ENCODE measurements at places on chromosomes 5 and 9.

DNA sequence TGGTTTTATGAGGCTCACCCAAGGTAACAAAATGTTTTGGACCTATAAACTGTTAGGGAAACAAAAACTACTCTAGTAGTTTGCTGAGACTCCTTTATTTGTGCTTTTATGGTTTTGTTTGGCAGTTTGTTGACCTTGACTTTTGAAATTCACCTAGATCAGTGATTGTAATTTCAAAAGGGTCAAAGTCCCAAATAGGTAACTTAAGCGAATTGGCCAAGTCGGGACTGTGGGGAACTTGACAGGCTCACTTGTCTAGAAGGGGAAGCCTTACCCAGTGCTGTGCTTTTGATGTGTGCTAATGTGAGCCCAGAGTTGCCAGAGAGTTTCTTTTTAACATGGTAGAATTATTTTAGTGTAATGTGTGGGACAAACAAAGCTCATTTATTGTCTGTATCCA is 87.2 kb upstream of the SGCD start:
- DNase-seq = no peak

- DNase-seq = no peak
Observed at GRCh38 chr9:26463837-26464236, 428.8 kb downstream of the CAAP1 start.

GRCh38 chr5:1163879-1164278 is 37.5 kb upstream of the SLC6A19 start:
- DNase-seq = no peak

- DNase-seq = no peak
Observed at GRCh38 chr5:100311806-100312205, 223.4 kb upstream of the FAM174A start.

DNA sequence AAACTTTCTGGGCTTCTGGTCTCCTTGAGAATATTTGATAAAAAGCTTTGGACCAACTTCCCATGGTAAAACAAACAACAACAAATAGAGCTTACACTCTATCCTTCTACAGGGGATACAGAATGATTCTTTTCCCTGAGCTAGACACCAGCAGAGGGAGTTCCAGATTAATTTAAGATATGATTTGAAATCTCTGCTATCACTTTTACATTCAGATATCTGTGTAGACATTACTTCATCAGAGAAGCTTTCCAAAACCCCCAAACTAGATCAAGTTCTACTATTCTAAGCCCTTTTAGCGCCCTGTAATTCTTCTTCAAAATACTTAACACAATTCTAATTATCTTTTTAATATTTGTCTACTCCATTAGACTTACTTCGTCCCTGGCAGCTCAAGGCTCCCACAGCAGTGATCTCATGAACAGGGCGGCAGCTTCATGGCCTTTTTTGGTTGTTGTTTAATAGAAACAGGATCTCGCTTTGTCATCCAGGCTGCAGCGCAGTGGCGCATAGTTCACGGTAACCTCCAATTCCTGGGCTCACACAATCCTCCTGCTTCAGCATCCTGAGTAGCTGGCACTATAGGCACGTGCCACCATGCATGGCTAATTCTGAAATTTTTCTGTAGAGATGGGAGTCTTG is 955 bp upstream of the GALNT12 start:
- no peak for DNase-seq

DNA sequence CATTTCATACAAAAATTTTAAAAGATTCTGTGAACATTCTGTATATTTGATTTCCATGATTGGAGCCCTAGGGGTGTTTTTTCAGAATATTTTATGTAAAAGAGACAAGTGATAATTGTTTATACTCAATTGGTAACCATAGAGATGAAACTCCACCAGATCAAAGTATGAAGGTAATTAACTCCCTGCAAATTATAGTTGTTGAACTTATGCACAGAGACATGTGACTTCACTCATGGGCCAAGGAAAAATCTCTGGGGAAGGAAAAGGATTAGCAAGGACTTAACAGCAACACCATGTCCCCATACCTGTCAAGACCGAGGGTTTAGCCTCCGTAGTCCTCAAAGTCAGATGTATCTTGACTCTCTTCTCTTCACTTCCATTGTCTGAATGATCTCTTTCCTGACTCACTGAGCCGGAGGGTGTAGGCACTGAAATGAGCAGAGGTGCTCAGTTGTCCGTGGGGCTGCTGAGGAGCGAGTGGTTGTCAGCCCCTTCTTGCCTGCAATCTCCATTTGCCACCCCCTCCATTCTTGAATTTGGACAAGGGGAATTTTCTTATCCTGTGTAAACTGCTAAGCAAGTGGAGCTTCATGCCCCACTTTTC is 17.5 kb upstream of the CXCL14 start:
- DNase-seq = no peak

GRCh38 chr5:53114988-53115387 is 5.4 kb upstream of the MOCS2 start:
- DNase-seq = no peak

DNA sequence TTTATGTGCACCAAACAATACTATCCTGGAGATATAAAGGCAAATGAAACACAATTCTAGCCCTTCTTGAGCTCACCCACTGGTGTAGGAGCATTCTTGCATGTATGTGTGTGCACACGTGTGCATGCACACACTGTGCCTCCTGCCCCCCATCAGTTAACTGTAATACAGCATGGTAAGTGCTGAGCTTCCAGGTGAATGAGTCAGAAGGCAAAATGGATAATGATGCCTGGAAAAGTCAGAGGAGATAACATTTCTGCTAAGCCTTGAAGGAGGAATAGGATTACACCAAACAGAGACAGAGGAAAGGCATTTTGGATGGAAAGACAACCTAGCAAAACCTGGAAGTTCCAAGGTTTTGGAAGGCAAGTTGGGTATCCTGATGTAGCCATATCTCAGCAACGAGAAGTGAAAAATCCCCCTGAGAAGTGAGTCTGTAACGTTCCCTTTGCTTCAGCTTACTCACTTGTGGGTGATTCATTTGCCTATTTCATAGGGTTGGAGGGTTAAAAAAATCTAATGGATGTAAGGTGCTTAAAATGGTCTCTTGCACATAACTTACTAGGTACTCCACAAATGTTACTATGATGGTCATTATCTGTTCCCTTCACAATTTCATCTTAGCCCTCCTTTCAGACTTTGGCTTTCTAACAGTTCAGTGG is 101.4 kb upstream of the STC2 start:
- no peak for DNase-seq

DNA sequence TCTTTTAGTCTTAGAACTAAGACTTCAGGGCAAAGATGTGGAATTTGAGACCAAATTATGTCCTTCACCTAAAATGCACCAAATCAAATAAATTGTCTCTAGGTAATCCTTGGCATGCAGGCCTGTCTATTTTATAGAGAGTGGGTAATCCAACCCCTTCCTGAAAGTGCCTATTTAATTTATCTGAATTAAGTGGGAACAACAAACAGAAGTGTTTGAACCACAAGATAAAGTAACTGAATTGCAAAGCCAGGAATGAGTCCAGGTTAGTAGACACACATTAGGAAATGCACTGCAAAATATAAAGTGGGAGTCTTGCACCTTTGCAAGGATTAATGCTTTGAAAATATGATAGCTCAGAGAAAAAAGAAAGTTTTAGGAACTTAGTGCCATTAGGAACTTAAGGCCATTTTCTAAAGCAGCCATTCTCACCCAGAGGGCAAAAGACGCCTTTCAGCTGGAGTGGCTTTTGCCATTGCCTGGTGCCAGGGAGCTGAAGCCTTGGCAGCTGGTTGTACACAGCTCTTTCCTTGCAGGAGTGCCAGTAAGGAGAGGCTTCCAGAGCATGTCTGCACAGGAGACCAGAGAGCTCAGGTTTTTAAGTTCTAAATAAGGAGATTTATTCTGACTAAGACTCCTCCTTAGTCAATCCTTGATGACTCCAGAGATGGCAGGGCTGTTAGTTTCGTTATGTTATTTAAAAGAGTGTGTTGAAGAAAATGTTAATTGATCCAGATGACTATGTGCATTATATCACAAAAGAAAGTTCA is 151.7 kb upstream of the ELL2 start:
- DNase-seq = no peak

GRCh38 chr9:98607152-98607551 is 101.6 kb downstream of the GABBR2 start:
- no peak for DNase-seq

DNA sequence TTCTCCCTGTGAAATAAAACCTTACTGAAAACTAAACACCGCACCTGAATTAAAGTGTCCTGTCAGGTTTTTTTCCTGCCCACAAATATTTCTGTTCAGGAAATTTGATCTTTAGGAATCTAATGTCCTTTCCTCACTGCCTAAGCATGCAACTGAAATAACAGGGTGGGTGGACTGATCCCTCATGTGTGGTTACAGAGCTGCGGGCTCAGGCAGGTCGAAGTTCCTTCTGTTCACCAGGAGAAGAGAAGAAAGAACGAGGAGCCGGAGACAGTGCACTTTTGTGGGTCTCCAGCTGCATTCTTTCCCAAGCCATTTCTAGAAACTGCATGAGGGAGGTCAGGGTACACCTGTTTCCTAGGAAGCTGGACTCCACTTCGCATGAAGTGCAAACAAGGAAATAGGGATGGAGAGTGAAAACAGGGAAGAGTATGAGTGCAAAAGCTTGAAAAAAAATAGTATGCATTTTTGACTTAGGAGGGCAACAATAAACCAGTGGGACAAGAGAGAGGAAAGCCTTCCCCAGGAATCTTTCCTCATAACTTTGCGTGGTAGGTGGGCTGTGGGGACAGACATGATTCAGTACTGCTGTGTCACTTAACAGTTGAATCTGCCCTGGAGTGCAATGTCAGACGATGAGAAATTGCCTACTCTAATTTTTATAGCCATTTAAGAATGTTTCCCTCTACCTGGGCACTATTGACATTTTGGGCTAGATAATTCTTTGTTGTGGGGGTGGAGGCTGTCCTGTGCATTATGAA is 60.3 kb downstream of the GCNT1 start:
- DNase-seq = no peak

- no peak for DNase-seq
Observed at GRCh38 chr9:136560586-136560985, 14.7 kb upstream of the NOTCH1 start.

GRCh38 chr5:150272531-150272930 is 17.0 kb downstream of the CAMK2A start:
- no peak for DNase-seq

GRCh38 chr9:91162311-91162710 is 199.4 kb downstream of the AUH start:
- no peak for DNase-seq

DNA sequence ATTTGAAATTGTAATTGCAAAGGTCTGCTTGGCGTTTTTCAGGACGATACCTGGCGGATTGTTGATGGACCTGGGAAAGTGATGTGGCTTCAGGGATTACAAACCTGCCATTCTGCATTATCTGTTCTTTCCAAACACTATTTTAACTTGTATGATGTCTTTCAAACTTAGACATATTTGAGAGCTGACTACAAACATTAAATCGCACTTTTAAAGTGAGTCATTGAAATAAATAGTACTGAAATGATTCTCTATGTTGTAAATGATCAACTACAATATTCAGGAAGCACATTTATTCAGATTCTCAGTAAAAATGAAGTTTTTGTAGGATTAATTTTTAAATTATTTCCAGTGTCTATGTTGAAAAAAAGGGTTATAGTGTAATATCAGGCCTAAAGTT is 32.3 kb upstream of the TMEM171 start:
- no peak for DNase-seq

DNA sequence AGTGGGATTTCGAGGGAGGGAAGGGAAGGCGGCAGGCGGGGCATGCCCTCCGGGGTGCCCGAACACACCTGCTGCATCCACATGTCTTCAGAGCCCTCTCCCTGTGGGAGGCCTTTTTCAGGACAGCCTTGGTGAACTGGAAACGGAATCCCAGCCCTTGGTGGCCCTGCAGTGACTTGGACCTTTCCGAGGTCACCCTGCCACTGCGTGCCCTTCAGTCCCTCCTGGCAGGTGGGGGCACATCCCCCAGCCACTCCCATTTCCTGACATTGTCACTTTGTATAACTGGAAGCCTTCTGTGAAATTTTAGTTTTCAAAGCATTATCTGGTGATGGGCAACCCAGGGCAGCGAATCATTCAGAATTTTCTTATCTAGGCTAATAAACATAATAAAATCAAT is 11.0 kb upstream of the AHRR start:
- DNase-seq = no peak

GRCh38 chr9:123834889-123835562 is 94.9 kb downstream of the DENND1A start:
- DNase-seq = peak; percentile 8

GRCh38 chr5:125836256-125836655 is 587.0 kb upstream of the GRAMD2B start:
- DNase-seq = no peak

- no peak for DNase-seq
Observed at GRCh38 chr5:15600035-15600434, 100.1 kb downstream of the FBXL7 start.

DNA sequence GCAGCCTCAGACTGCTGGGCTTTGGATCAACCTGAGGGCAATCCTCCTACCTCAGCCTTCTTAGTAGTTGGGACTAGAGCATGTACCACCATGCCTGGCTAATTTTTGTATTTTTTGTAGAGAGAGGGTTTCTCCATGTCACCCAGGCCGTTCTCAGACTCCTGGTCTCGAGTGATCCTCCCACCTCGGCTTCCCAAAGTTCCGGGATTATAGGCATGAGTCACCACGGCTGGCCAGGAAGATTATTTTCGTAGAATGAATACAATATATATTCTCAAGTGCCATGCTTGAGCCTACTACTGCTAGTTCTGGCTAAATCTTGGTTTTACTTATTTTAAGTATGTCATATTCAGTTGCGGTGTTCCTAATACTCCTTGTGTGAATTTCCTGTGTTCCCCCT is 88.2 kb upstream of the CLINT1 start:
- no peak for DNase-seq

- DNase-seq = peak; percentile 64
Observed at GRCh38 chr5:140312067-140312790, 9.3 kb upstream of the PFDN1 start.

DNA sequence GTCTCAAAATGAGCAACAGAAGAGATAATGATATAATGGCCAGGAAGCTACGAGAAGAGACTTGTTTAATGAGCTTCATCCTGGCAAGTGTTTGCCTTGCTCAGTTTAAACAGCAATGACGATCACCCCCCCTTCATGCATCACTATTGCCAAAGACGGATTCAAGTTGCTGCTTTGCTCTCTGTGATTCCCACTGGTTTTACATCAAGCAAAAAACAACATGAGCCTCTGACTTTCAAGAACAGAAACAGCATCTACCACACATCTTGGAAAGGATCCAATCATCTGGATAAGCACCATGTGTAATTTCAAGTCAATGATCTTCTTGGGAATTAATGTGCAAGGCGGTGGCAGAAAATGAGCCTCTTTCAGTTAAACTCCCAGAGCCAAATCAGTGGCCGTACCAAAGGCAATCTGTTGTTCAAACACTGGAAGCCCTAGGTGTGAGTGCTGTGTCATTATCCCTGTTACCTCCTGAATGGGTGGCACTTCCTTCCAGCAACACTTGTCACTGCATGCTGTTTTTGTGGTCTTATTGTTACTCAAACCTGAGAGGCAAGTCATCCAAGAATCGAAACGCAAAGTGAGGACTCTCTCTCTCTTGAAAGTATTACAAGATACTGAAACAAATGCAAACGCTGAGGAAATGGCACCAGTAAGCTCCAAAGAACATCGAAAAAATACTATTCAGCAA is 72.8 kb downstream of the MED27 start:
- DNase-seq = peak; percentile 69

- no peak for DNase-seq
Observed at GRCh38 chr5:139110526-139111168, 87.5 kb downstream of the SIL1 start.
